ENCODE measurements at places on chromosomes 6 and 20.

- no peak for DNase-seq
Observed at GRCh38 chr6:90224196-90224595, 72.4 kb downstream of the BACH2 start.

- no peak for DNase-seq
Observed at GRCh38 chr6:89180971-89181370, 35.1 kb downstream of the PM20D2 start.

DNA sequence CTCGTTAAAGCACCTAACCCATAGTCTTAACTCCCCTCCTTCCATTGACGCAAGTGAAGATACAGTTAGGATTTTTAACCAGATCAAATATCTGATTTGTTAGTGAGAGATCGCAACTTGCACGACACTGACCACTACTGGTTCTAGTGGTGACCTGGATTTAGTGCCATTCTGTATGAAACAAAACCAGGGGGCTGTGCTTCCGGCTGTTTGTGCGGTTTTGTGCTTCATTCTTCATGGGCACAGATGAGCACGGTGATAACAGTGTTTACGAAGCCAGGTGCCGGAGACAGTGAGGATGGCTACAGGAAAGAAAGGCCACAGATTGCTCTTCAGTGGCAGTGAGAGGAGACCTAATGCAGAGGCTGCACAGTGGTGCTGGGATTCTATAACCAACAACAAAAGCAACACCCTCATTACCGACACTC lies 75.5 kb downstream of the NOL4L start:
- no peak for DNase-seq

GRCh38 chr20:34643928-34644327 lies 33.0 kb downstream of the PIGU start:
- no peak for DNase-seq

DNA sequence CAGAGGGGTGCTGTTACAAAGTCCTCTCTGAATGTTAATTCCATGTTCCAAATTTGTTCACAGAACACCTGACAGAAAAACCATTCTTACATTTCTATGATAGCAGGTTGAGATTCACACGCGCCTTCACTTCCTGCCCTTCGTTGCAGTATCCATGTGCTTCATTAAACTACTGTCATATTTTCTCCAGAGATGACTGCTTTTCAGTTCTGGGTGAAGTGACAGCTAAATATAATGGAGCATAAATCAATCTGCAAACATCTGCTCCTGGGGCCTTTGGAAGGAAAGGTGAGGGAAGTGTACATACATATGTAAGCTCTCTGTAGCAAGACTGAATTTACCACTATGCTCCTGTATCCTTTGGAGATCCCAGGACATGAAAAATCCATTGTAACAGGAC lies 750.2 kb downstream of the HDGFL1 start:
- DNase-seq: no peak

DNA sequence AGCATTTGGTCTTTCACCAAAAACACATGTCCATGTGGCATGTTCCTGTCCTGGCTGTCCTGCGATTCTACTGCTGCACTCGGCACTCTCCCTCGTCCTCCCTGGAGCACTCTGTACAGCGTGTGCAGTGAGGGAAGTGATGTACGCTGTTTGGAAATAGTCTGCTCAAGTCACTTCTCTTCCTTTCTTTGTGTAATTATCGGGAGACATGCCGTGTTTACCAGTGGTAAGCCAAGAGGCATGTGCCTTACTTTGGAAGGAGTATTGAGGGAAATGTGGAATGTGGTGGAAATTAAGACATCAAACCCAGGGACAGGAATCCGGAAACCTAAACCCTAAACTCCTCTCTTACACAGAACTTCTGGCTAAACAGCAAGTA lies 268.5 kb upstream of the FOXQ1 start:
- no peak for DNase-seq

- no peak for DNase-seq
Observed at GRCh38 chr20:18705490-18705889, 108.1 kb upstream of the SCP2D1 start.

- DNase-seq: peak; percentile 42
Observed at GRCh38 chr6:45420083-45420908, 42.6 kb upstream of the SUPT3H start.

DNA sequence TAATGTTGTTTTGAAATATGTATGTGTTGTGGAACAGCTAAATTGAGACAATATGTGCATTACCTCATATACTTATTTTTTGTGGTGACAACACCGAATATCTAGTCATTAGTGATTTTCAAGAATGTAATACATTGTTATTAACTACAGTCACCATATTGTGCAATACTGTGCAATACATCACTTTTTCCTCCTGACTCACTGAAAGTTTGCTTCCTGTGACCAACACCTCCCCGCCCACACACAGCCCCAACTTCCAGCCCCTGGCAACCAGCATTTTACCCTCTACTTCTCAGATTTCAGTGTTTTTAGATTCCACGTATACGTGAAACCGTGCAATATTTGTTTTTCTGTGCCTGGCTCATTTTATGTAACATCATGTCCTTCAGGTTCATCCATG lies 627.9 kb downstream of the PRKN start:
- DNase-seq: no peak

GRCh38 chr20:8368670-8369069 lies 236.6 kb downstream of the PLCB1 start:
- no peak for DNase-seq

GRCh38 chr6:53014744-53015143 lies 19.7 kb upstream of the GSTA4 start:
- no peak for DNase-seq
